ENCODE measurements at places on chromosomes 7 and 10.

- DNase-seq: peak; percentile 12
These were observed at the start of gene AUTS2 for GRCh38 chr7:69598081-69598486. TSS of gene AUTS2 (plus strand) at chr7:69598475. CDS start at chr7:69599654, 1,179 bp downstream.

GRCh38 chr7:100091411-100092181 is 2.8 kb downstream of the COPS6 start:
- no peak for DNase-seq

GRCh38 chr10:127715782-127716378 is 21.1 kb upstream of the FOXI2 start:
- DNase-seq: no peak

- no peak for DNase-seq
These were observed 709 bp downstream of the GPAM start for GRCh38 chr10:112182784-112183328.

Data from stimulated activated CD4-positive, alpha-beta T cell treated with anti-CD3 and anti-CD28 coated beads, TNF-alpha, amount 100 ng/mL, for 4 hours (primary cell).